ENCODE measurements at places on chromosomes 2 and 18.

GRCh38 chr2:131517106-131517831 lies 10.4 kb upstream of the CCDC74A start:
- no peak for DNase-seq

GRCh38 chr18:55577812-55578539 lies 10.0 kb downstream of the TCF4 start:
- no peak for DNase-seq

DNA sequence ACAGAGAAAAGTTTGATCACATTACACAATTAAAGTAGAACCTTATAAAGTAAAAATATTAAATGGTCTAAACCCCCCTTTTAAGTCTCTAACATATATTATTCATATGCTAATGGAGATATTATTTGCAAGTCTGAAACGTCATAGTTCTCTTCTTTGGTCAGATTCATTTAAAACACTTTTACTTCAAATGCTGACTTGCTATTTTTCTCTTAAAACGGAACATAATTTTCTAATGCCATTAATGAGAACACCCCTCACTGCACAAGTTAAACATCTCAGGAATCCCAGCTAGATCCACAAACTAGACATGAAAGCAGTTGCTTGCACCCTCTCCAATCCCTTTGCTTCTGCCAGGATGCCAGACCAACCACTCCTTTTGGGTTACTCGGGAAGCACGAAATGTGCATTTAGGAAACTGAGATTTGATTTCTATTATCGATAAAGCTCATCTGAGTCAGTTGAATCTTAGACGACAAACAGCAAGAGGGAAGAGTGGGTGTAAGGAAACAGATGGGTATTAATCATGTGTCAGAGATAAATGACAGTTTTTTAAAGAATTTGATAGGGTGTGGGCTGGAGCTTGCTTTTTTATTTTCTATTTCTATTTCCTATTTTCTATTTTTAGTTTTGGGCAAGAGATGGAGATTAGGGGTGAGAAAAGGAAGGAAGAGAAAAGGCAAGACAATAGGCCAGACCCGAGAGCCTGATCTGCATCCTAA lies 1.5 kb downstream of the ADD2 start:
- no peak for DNase-seq

DNA sequence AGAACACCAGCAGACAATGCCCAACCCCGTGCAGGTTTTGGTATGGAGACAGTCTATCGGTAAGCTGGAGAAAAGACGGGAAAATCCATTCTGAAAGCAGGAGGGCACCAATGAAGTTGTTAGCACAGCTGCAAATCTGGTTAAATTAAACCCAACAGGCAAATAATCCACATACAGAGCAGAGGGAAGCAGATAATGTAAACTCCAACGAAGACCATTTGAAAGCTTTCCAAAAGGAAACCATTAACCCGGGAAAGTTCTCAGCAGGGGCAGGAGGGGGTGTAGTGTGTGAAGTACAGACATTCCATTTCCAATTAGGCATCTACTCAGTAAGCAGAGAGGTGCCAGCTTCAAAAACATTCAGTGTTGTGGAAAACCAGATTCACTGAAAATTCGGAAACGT lies 10.3 kb downstream of the EDAR start:
- peak; percentile 42 for DNase-seq

GRCh38 chr2:83217854-83218253 lies 1241.2 kb downstream of the SUCLG1 start:
- no peak for DNase-seq

GRCh38 chr18:69951182-69951581 lies 3.5 kb upstream of the CD226 start:
- no peak for DNase-seq

- DNase-seq, result no peak
These were observed 122.2 kb downstream of the RBMS1 start for GRCh38 chr2:160371251-160372009.

Measured in epithelial cell of proximal tubule (primary cell).